H7 (cell line): ENCODE measurements at places on chromosomes 16 and 17.

DNA sequence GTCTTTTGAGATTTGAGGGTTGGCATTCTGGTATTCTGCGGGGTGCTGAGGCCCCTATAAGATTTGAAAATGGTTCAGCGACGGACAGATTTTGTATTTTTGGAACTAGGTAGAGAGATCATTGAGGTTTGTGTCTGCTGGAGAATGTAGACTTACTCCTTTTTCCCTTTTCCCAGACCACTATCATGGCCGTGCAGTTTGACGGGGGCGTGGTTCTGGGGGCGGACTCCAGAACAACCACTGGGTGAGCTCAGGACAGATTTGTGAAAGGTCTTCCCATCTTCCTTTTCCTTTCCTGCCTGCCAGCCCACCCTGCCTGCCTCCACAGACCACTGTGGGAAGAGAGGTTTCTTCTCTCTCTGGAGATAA is 572 bp downstream of the PSMB6 start:
- DNase-seq: peak; percentile 84

DNA sequence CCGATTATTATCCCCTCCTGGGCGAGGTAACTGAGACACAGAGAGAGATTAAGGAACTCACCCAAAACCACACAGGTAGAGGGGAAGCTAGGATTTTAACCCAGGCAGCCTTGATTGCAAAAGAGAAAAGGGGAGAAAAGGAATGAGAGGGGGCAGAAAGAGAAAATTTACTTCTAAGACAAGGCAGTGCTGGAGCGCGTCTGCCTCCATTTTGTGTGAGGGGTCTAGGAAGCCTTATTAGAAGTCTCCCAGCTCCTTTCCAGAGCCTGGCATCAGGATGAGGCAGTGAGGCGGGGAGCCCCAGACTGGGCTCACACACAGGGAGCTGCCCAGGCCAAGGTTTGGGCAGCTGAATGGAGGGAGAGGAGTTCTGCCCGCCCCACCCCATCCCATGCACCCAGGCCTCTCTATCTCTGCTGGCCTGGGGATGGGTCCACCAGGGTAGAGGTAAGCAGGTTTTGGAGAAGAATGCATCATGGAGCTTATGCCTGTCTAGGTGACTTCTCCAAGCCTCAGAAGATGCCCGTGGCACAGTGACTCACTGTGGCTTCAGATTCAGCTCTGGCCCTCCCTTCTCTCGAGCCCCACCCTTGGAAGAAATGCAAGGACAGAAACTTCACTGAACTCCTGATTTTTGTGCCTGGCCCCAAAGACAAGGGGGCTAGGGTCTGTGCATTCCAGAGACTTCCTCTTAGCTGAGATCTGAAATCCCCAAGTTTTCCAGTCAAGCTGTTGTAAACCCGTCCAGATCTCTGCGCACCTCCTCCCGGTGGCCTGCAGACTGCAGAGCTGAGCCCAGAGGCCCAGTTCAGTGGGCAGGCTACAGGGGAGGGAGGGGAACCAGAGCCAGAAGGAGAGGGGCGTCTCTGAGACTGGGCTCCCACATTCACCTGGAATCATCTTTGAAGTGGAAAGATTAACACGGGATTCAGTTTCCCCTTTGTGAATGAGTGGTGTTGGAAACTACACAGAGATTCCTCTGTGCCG is 95.1 kb upstream of the CDH5 start:
- no peak for DNase-seq

DNA sequence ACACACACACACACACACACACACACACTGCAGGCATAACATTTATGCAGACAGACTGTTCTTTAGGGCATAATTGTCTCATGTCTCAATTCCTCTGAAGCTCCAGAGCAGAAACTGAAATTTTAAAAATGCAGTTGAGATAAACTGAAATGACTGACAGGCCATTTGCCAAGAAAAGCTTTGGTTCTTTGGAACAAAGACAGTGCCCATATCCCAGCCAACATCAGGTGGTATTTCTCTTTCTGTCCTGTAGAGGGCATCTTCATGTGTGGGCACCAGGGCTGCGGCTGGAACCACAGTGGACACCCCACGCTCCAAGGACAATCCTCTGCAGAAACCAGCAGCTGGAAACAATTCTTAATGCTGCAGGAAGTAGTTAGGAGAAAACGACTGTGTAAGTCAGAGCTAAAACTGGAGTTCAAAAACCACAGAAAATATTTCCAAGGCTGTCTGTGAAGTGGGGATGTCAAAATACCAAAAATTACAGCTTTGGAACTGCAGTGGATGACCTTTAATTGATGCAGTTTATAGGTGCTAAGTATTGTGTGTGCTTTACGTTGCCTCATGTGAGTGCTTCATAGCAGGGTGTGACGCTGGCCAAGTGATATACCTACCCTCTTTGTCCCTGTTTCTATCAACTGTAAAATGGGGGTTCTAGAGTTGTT is 10.6 kb upstream of the MEFV start:
- peak; percentile 73 for DNase-seq

- no peak for DNase-seq
Observed at GRCh38 chr16:81837312-81837751, 58.2 kb downstream of the PLCG2 start.

- DNase-seq: no peak
Observed at GRCh38 chr17:49645654-49646053, 32.2 kb downstream of the SPOP start.

DNA sequence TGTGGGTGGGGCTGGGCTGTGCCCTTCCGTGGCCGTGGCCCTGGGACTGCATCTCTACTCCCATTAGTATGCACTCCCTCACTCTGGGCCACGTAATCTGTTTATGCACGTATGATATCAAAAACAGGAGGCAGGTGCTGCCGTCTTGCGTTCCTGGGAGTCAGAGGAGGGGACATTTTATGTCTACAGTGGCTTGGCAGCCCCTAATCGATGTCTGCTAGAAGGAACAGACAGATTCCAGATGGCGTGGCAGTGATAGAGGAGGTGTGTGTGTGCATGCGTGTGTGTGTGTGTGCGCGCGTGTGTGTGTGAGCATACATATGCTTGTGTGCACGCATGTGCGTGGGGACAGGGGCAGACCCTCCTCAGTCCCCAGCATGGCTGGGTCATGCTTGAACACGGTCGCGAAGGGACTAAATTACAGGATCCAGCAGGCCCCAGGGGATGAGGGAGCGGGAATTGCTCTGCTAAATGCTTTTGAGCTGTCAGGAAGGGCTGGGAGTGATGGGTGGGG is 44.7 kb downstream of the SREBF1 start:
- no peak for DNase-seq

DNA sequence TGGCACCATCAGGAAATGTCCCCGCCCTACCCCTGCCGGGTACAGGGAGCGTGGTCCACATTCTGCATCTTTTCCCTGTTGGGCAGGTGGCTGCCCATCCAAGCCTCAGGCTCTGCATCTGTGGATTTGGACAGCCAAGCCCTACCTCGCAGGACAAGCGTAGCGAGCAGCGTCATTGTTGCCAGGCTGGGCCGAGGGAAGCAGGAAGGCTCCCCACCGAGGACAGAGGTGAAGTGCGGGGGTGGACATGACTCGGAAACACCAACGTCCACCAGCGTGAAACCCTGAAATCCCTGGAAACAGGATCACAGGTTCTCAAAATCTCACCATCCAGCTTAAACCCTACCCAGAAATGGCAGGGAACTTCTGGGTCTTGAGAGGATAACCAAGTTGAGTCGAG is 73.6 kb downstream of the SOCS1 start:
- peak; percentile 79 for DNase-seq

- no peak for DNase-seq
Observed at GRCh38 chr16:49312389-49312985, 30.8 kb upstream of the CBLN1 start.

- DNase-seq: no peak
Observed at GRCh38 chr16:10441726-10442125, 55.9 kb downstream of the ATF7IP2 start.

DNA sequence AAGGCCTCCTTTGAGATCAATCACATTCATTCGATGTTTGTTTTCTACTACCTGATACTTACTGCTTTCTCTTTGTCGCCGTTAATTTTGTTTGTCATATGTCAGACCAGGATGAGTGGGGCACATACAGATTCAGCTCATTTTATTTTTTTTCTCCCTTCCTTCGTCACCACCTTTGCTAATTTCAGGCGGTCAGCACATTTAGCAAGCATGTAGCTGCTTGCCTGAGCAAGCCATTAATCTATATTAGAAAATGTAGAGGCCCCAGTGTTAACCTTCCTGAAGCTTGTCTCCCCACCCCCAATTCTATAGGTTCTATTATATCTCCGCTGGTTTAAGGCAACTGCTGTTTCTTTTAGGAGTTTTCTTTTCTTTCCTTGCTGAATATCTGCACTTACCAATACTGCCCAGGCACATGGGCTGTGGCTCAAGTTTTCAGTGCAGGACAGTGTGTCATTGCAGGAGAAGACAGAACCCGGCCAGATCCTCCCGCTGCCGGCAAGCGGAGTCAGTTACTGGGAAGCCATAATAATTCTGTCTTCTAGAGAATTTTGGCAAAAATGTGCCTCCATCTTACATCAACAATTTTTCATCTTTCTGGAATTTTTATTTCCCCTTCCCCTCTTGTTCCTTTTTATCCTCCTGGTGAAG is 714.3 kb downstream of the WWOX start:
- DNase-seq: no peak
